ENCODE measurements at places on chromosomes 4 and X.

DNA sequence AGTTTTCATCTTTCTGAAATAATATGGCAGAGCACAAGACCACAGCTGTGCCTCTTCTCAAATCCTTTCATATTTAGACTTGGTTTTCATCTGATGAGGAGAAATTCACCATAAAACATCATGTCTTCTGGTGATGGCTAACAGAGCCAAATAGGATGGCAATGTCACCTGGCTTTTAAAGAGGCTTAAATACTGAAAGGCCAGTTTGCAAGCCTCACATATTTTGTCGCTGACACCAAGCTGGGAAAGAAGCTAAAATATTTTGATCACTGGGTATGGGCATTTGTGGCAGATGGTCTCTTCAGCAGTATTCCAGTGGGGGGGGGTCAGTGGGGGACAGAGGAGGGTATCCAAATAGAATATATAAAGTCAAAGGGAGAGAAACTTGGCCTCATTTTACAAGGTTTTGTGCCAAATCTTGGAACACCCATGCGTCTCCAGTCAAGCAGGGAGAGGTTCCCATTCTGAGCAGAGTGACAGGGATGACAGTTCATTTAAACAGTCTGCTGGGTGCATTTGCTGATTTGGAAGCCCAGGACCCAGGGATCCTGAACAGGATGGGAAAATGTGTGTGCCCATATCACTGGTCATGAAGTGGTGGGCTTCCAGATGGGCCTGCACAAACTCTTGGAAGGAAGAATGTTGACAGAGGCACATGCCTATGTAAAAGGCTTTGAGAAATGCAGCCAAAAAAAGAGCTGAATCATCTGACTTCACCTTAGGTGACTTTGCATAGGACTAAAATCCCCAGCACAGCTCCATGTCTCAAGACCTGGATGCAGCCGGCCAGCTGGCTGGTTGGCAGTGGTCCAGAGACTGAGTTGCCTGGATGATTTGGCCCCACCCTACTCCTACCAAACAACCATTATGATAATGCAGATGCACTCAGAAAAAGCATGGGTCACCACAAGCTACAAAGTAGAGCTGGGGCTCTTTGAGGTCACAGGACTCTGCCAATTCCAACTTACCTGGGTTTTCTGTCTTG lies 484.4 kb upstream of the NR3C2 start:
- DNase-seq: peak; percentile 31

DNA sequence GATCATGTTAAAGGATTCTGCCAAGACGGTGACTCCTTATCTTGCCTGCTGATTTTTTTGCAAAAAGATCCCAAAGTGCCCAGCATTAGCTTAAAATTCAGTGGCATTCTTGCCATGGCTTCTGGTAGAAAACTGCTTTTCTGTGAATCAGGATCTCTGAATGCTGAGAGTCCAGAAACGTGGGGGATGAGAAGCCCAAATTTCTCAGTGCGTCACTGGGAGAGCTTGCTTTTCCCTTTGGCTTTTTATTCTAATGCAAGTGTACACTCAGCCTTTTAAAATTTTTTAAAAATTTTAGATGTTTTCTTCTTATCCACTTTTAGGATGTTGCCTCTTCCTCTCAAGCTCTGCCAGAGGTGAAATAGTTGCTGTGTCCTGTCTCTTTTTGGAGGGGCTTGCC lies 98.4 kb downstream of the TLL1 start:
- DNase-seq: no peak

DNA sequence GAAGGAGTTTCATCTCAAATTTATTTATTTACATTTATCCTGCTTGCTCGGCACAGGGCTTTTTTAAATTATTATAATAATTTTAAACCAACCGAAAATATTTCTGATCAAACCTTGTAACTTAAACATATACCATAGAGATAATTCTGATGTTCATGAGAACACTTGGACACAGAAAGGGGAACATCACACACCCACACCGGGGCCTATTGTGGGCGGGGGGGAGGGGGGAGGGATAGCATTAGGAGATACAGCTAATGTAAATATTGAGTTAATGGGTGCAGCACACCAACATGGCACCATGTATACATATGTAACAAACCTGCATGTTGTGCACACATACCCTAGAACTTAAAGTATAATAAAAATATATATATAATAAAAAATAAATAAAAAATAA lies 2.9 kb downstream of the ANXA5 start:
- DNase-seq: no peak

GRCh38 chr4:2172161-2172560 lies 69.8 kb downstream of the HAUS3 start:
- DNase-seq: peak; percentile 2

Data from muscle of arm (tissue), 14 donors.